ENCODE measurements at places on chromosomes 1 and 21. TPM values are rescaled to one million over a fixed set of nuclear protein-coding genes. Genes with fewer than 3 reads are reported as not detected.

The CD5L gene
- total RNA-seq: not detected

The LDLRAD1 gene
- total RNA-seq: not detected

The PPM1J gene
- 0.87 TPM for total RNA-seq

GRCh38 chr1:36367066-36367465 is 18.7 kb downstream of the STK40 start:
- DNase-seq: peak; percentile 43
- H3K27me3 ChIP-seq: no peaks in the 10 kb centered on the region
- no peak overlapping the region for H3K4me3 ChIP-seq

GRCh38 chr1:119431836-119432235 is 16.9 kb downstream of the HSD3B2 start:
- no peak overlapping the region for H3K4me3 ChIP-seq
- H3K27ac ChIP-seq: no peak overlapping the region
- no peaks in the 10 kb centered on the region for H3K4me1 ChIP-seq
- no peaks in the 10 kb centered on the region for H3K36me3 ChIP-seq
- H3K27me3 ChIP-seq: no peaks in the 10 kb centered on the region

GRCh38 chr1:81921851-81922462 is 121.2 kb downstream of the ADGRL2 start:
- DNase-seq: no peak
- peaks cover 13% of the 10 kb centered on the region for H3K4me1 ChIP-seq
- H3K27ac ChIP-seq: no peak overlapping the region

GRCh38 chr1:16521288-16521583 is 7.2 kb upstream of the RNU1-1 start:
- no peaks in the 10 kb centered on the region for H3K4me1 ChIP-seq
- H3K27ac ChIP-seq: no peak overlapping the region
- no peak overlapping the region for H3K4me3 ChIP-seq
- H3K36me3 ChIP-seq: no peaks in the 10 kb centered on the region
- H3K27me3 ChIP-seq: peaks cover 46% of the 10 kb centered on the region

DNA sequence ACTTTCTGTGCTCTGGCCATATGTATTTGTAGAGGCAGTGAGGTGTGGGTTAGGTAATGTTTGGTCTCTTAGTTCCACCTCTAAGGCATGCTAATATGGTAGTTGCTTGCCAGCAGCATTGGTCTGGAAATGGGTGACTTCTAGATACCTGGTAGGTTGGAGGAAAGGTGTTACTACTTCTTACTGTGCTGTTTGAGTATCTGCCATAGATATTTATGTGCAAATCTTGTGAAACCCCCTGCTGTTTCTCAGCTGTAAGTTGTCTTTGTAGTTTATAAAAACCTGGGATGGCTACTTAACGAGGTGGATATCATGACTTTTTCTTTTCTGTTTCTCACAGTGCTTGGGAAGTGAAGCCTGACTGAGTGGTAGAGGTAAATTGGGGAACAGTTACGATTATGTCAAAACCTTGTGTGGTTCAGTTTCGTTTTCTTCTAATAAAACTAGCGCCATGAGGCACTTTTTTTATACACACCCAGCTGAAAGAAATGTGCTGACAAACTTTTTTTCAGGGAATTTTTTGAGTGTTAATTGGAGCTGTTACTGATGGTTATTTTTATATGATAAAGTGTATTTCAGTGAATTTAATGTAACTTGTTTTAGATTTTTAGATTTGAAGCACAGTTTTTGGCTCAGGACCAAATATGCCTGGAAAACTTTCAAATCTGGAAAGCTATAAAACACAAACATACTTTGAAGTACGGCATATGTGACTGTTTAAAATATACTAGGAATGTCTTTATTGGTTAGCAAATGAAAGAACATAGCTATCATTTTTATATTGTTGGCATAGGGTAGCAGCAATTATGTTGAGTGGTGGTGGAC is 42.1 kb downstream of the CAMSAP2 start:
- H3K4me3 ChIP-seq: peak overlapping the region; percentile 12
- DNase-seq: no peak
- no peaks in the 10 kb centered on the region for H3K27me3 ChIP-seq
- peak overlapping the region; percentile 52 for H3K27ac ChIP-seq
- H3K36me3 ChIP-seq: peaks cover 18% of the 10 kb centered on the region

- H3K4me1 ChIP-seq: peaks cover 3% of the 10 kb centered on the region
- no peaks in the 10 kb centered on the region for H3K27me3 ChIP-seq
Measured at GRCh38 chr21:39088831-39089380, 94.3 kb downstream of the PSMG1 start.
